ENCODE measurements at places on chromosomes 6 and 20.

DNA sequence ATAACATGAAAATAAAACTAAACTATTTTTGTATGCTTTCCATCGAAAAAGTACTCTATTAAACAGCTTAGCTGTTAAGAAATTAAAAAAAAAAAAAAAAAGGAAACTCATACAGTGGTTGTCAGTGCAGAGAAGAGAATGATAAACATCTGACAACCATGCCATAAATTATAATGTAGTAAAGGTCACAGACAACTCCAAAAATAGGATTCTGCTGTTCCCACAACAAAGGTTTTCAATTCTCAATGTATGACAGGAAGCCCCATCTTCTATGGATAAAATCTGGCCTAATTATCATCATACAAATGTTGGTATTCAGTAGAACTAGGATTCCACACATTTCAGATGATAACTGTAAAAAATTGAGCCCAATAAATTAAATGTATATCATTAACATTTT, 5.0 kb downstream of the PLN start:
- no peaks in the 10 kb centered on the region for H3K36me3 ChIP-seq
- H3K27ac ChIP-seq, result no peak overlapping the region
- no peak for DNase-seq
- H3K4me3 ChIP-seq, result no peak overlapping the region

GRCh38 chr6:168031411-168031971, 34.0 kb downstream of the KIF25 start:
- peaks cover 4% of the 10 kb centered on the region for H3K4me1 ChIP-seq
- no peak overlapping the region for H3K4me3 ChIP-seq
- H3K27me3 ChIP-seq, result no peaks in the 10 kb centered on the region

- H3K4me1 ChIP-seq, result no peaks in the 10 kb centered on the region
- no peak overlapping the region for H3K4me3 ChIP-seq
- no peak overlapping the region for H3K27ac ChIP-seq
- no peaks in the 10 kb centered on the region for H3K36me3 ChIP-seq
- no peak for DNase-seq
These were observed 166.0 kb upstream of the SCGN start for GRCh38 chr6:25485821-25486534.

DNA sequence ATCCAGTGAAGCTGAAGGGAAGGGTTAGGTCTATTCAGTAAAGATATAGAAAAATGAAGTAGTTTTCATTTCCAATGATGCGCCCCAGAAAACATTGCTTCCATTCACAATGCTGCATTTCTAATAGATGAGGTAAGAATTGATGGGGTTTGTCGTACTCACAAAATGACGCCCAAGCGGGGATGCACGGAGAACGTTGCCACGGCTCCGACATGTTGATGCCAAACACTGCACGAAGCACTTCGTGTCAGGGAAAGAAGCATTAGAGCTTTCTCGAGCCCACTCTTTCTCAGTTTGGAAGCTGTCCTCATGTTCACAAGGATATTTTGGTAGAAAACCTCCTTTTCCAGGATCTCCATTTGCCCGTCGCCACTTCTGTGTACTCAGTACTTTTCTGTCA, 21.6 kb upstream of the MAFB start:
- no peak overlapping the region for H3K4me3 ChIP-seq
- H3K4me1 ChIP-seq, result no peaks in the 10 kb centered on the region

DNA sequence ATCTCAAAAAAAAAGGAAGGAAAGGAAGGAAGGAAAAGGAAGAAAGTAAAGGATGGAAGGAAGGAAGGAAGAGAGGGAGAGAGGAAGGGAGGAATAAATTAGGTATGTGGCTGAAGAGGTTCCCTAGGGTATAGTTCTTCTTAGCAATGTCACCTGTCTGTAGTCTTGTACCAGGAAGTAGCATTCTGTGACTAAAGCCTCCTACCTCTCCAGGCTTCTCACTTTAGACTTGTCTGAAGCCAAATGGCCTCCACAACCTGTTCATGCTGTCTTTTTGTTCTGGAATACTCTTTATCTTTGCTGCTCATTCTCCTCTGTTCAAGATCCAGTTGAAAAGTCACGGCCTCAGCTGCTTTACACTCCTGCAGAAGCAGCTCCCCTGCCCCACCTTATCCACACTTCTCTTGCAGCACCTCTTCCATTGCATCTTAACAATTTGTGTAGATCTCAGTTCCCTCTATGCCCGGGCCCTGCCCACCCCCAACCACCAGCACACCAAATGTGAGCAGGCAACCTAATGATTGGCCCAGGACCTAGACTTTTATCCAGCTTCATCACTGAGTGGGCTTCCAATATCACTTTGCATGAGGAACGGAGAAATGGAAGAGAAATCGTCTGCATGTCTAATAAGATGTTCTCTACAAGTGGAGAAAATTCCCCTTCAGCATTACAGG, 19.1 kb downstream of the GCNT2 start:
- H3K27ac ChIP-seq, result no peak overlapping the region
- no peaks in the 10 kb centered on the region for H3K4me1 ChIP-seq
- no peak overlapping the region for H3K4me3 ChIP-seq

DNA sequence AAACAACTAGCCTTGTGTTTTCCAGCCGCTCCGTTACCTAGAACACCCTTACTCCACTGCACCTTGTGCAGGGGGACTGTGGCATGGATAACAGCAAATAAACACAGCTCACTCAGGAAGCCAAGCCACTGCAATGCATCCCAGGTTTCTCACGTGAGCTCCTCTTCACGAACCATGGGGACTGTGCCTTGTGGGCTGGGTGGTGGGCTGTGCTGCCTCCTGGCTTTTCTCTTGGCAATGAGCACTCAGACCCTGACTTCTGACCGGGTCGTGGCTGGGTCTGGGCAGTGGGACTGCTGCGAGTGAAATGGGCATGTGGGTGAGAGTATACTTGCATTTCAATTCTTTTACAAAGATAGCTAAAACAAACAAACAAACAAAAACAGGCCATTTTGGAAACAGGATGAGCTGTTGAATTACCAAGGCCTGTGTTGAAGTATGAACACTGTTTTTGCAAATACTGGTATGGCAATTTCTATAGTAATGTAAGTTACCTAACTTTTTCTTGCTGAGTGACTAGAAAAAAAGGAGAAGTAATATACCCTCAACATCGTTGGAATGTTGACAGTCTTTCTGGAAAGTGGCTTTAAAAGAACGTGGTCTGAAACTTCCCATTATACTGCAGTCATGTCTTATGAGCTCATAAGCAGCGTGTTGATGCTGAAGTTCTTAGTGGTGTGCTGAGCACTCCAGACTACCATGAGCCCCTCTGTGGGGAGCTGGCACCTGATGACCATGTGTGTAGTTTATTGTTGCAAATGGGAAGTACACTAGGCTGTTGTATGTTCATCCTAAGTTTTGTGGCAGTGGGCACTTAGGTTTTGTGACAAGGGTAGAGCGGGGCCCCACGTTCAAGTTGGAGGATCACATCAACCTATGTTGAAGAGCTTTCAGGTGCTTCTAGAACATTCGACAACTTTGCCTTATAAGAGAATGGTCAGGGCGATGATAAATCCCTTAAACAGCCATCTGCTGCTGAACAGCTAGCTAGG, 120.4 kb downstream of the ARMC2 start:
- H3K36me3 ChIP-seq, result no peaks in the 10 kb centered on the region
- DNase-seq, result peak; percentile 78
- H3K4me3 ChIP-seq, result no peak overlapping the region
- no peak overlapping the region for H3K27ac ChIP-seq

GRCh38 chr6:140567466-140567865, 1193.0 kb upstream of the CITED2 start:
- no peak for DNase-seq
- no peaks in the 10 kb centered on the region for H3K27me3 ChIP-seq
- H3K4me1 ChIP-seq, result no peaks in the 10 kb centered on the region
- no peak overlapping the region for H3K27ac ChIP-seq
- no peak overlapping the region for H3K4me3 ChIP-seq
